ENCODE measurements at places on chromosomes 4 and X. TPM values are rescaled to one million over a fixed set of nuclear protein-coding genes. Genes with fewer than 3 reads are reported as not detected.

The AMTN gene
- not detected for polyA plus RNA-seq

The SPACA5 gene
- 0.58 TPM for polyA plus RNA-seq

The SLITRK4 gene
- polyA plus RNA-seq = 17.9 TPM

The GLOD5 gene
- 0.81 TPM for polyA plus RNA-seq

The ADH7 gene
- not detected for polyA plus RNA-seq

The ZAR1 gene
- not detected for polyA plus RNA-seq

The ZNF41 gene
- 15.4 TPM for polyA plus RNA-seq

The MTTP gene
- 13.7 TPM for polyA plus RNA-seq

The IL3RA gene
- polyA plus RNA-seq = 17.6 TPM

The CNKSR2 gene
- 1.9 TPM for polyA plus RNA-seq

The AGTR2 gene
- polyA plus RNA-seq = 78.3 TPM

The EXOC1L gene
- polyA plus RNA-seq = not detected

The SERPINA7 gene
- polyA plus RNA-seq = 0.12 TPM

The MTM1 gene
- polyA plus RNA-seq = 17.6 TPM

The STBD1 gene
- polyA plus RNA-seq = 1.3 TPM

The STAG2 gene
- 138 TPM for polyA plus RNA-seq

The POU4F2 gene
- polyA plus RNA-seq = not detected

The NAA11 gene
- polyA plus RNA-seq = not detected

The CT47B1 gene
- not detected for polyA plus RNA-seq

The NPY5R gene
- polyA plus RNA-seq = 6.5 TPM

The GPR50 gene
- polyA plus RNA-seq = 0.10 TPM

The TLR10 gene
- polyA plus RNA-seq = 0.40 TPM

The PCSK1N gene
- 11.5 TPM for polyA plus RNA-seq

The CYBB gene
- 12.6 TPM for polyA plus RNA-seq

The TENM3 gene
- 19.5 TPM for polyA plus RNA-seq

The RTL9 gene
- polyA plus RNA-seq = 0.22 TPM

The DNAAF6 gene
- polyA plus RNA-seq = 0.08 TPM

The FGF13 gene
- polyA plus RNA-seq = 29.3 TPM

The RNF175 gene
- 7.3 TPM for polyA plus RNA-seq

The SMARCA1 gene
- 125 TPM for polyA plus RNA-seq

The KLKB1 gene
- polyA plus RNA-seq = 2.8 TPM

The TBC1D8B gene
- polyA plus RNA-seq = 6.9 TPM

The NAP1L2 gene
- 2.8 TPM for polyA plus RNA-seq

The GPR34 gene
- polyA plus RNA-seq = 5.4 TPM

The TMEM156 gene
- polyA plus RNA-seq = 3.0 TPM

The SPOCK3 gene
- polyA plus RNA-seq = 12.3 TPM

The CDS1 gene
- 28.2 TPM for polyA plus RNA-seq

The AKAP14 gene
- polyA plus RNA-seq = 0.55 TPM

The PRDM8 gene
- 1.5 TPM for polyA plus RNA-seq

The GAGE13 gene
- polyA plus RNA-seq = not detected

The FGF5 gene
- polyA plus RNA-seq = 0.03 TPM

The HELT gene
- polyA plus RNA-seq = not detected

The GIMD1 gene
- not detected for polyA plus RNA-seq

The FRMPD4 gene
- polyA plus RNA-seq = 0.18 TPM

The TLR7 gene
- polyA plus RNA-seq = 0.58 TPM

The TRIM75 gene
- polyA plus RNA-seq = 0.10 TPM
